ENCODE measurements at places on chromosomes 16 and 17.

DNA sequence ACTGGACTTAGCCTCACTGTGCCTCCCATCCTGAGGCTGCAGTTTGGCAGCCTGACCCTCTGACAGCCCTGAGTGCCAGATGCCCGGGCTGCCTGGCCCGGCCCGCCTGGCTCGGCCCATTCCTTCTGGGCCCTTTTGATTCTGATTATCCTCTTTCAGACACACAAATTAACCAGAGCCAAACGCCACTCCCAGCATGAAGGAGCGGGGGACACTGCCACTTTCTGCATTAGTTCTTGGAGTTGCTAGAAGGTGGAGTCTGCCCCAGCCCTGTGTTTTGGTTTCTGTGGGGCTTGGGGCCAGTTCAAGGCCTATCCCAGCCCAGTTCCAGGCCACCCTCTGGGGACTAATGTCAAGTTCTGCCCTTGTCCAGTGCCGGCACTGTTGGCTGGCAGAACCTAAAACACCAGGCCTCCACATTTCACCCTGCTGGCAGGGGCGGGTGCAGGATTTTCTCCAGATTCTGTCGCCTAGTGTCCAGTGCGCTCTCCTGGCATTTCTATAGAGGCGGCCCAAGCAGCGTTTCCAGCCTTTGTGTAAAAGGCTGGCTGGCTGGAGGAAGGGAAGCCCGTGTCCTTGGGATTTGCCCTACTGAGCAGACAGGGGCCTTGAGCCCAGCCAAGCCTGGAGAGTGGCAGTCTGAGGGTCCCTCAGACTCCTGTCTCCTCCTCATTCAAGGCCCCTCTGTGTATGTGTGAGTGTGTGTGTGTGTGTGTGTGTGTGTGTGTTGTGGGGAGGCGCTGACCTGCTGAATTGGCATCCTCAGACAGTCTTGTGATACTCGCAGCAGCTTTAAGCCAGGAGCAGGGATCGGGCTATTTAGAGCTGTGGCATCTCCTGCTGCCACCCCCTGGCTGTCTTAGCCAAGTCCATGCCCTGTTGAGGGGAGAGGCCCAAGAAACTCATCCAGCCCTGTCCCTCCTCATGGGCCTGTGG, 21.4 kb downstream of the PLCD3 start:
- DNase-seq: no peak

DNA sequence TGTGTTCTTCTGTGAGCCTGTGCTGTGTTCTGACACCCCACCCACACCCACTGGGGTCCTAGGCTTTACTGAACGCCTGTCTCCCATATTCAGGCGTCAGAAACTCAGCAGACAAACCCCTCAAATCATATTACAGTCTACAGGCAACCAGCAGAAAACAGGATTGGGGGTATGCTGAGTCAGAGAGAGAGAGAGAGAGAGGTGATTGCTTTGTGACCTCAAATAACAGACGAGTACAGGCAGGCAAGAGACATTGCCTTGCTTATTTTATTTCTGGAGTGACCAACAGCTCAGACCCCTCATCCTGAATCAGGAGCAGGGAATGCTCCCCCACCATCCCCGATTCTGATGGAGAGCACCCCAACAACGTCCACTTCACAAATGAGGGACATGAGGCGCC, 473.9 kb downstream of the PMP22 start:
- no peak for DNase-seq

DNA sequence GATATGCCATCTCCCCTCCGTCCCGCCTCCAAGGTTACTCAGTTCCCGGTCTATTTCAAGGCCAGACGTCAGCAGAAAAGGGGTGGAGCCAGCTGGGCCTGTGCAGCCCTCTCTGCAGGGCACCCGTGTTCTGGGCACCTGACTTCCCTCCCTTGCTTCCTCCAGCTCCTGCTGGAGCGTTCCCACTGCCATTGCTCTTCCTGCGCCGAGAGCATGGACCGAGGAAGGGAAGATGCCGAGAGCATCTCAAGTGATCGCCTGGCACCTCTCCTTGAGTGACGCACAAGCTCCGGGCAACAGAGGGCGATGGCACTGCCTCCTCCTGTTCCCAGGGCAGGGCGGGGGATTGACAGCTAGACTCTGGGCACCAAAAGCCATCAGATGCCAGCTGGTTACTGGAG, 29.4 kb upstream of the NAT9 start:
- no peak for DNase-seq

DNA sequence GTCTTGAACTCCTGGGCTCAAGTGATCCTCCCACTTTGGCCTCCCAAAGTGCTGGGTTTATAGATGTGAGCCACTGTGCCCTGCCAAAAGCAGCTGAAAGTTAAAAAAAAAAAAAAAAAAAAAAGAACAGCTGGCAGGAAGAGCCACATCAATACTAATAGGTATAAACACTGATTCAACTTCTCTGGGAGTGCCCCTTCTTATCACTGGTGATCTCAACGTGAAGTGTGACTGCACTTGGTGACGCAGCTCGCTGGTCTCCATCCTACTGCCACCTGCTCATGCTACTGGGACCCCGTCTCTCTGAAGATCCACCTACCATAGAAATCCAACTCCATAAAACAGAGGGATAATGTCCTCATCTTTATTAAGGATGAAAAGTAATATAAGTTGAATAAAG, 40.8 kb downstream of the RNF157 start:
- DNase-seq: no peak

- DNase-seq: no peak
These were observed 113.4 kb downstream of the PITPNC1 start for GRCh38 chr17:67490471-67490870.

- peak; percentile 73 for DNase-seq
These were observed 1.2 kb upstream of the TLCD3B start for GRCh38 chr16:30032083-30032819.

DNA sequence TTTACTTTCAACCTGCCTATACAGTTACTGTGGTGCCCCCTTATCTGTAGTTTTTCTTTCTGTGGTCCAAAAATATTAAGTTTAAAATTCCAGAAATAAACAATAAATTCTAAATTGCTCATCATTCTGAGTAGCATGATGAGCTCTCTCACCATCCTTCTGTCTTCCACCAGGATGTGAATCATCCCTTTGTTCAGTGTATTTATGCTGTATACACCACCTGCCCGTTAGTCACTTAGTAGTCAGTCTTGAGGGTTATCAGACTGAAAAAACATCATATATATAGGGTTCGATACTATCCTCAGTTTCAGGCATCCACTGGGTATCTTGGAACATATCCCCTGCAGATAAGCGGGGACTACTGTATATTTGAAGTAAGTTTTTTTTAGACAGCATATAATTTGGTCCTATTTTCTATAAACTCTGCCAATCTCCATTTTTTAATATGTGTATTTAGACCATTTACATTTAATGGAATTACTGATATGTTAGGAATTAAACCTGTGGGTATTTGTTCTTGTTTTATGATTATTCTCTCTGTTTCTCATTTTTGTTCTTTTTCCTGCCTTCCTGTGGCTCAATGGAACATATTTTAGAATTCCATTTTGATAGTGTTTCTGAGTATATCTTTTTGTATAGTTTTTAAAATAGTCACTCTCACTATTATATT, 31.0 kb downstream of the TBX21 start:
- no peak for DNase-seq

GRCh38 chr17:74443516-74444296, 11.8 kb downstream of the GPRC5C start:
- no peak for DNase-seq

DNA sequence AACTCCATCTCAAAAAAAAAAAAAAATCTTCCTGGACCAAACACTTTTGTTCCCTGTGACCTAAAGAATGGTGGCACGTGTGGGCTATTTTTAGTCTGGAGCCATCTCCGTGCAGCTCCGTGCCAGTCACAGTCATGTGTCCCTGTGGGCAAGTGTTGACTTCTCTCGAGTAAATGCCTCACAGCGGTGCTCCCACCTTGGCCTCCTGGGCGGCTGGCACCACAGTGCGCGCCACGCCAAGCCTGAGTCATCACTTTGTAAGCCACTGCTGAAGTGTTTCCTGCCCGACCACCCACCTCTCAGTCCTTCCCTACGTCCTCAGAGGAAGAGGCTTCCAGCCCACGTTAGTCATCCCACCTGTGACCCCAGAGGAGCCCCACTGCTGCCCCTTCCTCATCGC, 10.9 kb upstream of the HEXD start:
- DNase-seq: no peak

GRCh38 chr16:15811481-15812400, 45.1 kb downstream of the MYH11 start:
- peak; percentile 37 for DNase-seq

DNA sequence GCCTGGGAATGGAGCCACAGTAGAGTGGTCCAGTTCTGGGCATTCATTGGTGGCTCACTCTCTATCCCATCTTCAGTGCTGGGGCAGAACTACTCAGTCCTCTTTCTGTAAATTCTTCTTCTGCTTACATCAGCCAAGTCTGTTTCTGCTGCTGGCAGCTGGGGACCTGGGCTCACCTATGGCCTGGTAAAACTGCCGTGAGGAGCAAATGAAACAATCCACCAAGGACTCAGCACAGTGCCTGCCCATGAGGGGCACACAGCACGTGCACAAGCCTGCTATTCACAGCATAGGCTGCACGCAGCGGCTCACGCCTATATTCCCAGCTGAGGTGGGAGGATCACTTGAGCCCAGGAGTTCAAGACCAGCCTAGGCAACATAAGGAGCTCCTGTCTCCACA, 30.9 kb upstream of the SNN start:
- DNase-seq: no peak

DNA sequence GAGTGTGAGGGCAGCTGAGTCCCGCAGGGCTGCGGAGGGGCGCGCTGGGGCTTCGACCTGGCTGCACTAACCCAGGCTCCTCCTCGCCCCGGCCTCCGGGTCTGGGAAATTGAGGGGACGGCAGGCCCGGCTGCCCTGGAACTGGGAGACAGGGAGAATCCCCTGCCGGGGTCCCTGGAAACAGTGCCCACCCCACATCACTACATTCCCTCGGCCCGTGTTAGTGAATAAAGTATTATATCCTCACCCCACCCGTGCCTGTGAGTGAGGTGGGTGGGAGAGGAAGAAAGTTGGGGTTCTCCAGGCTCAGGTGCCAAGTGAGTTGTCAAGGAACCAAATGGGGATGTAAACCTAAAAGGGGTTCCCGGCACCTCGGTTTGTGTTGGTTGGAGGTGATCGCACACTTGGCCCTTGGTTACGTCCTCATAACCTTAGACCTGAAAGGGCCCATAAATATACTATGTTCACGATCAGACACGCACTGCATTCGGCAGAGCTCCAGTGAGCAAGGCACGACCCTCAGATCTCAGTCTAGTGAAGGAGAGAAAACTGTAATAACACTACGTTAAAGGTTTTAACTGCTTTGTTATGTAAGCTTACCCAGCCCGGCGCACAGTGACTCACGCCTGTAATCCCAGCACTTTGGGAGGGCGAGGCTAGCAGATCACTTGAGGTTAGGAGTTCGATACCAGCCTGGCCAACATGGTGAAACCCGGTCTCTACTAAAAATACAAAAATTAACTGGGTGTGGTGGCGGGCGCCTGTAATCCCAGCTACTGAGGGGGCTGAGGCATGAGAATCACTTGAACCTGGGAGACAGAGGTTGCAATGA, 11.2 kb downstream of the ZNF771 start:
- peak; percentile 20 for DNase-seq

Data from hematopoietic multipotent progenitor cell treated with erythropoietin and hydrocortisone succinate and interleukin-3 and kit ligand, for 8 days (in vitro differentiated cells).